ENCODE measurements at places on chromosomes 16 and 17. TPM values are rescaled to one million over a fixed set of nuclear protein-coding genes. Genes with fewer than 3 reads are reported as not detected.
A peak's percentile ranks its signal among the peaks of the same experiment; 100 is the strongest.

Gene PVALEF
- not detected for polyA plus RNA-seq

Gene MMP2
- 963 TPM for polyA plus RNA-seq

GRCh38 chr17:40060887-40061608 is 1.7 kb upstream of the THRA start:
- DNase-seq = no peak

DNA sequence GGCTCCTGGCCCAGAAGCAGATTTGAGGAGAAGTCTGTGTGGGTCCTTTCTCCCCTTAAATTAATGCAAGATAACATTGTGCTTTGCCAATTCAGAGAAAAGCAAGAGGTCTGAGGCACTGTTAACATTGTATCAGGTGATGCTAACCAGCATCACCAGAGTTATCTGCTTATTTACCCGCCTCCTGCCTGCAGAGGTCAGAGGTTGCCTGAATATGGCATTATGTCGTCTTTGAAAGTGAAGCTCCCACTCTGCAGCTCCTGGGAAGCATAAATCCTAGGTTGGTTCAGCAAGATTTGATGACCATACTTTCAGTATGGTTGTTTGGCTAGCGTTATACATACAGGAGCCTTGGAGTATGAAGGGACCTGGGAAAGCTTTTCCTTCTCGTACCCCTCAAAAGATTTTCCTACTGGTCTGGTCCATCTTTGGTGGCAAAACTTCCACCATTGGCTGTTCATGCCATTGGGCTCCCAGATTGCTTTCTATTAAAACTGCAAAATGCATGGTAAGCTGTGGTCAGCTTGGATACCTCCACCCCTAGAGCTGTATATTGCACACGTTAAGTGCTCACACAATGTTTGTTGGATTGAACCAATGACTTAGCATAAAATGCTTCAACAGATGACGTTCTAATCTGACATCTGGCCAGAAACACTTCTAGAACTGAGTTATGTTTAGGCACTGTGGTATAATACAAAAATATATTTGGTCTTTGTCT is 24.1 kb downstream of the CHD9 start:
- no peak for DNase-seq

DNA sequence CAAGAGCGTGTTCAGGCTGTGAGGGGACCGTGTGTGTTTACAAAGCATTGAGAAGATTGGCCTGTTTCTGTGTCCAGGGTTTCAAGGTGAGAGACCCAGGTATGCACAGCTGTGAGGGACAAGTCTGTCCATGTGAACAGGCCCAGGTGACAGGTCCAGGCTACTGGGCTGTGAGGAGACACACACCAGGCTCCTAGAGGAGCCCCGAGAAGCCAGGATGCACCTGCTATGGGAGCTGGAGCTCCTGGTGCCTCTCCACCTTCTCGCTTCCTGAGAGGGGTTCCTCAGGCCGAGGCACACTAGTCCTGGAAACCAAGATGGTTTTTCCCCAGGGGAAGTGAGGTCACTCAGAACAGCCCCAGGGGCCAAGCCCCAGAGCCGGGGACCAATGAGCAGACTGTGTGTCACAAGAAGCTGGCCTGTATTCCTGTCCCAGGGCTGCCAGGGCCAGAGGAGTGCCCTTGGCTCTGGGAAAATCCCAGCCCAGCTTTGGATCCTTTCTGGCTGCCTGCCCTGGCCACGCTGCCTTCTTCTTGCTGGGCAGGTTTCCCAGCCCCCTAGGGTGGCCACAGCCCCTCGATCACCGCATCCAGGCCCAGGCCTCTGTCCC is 153.4 kb upstream of the PLCG2 start:
- DNase-seq = no peak

DNA sequence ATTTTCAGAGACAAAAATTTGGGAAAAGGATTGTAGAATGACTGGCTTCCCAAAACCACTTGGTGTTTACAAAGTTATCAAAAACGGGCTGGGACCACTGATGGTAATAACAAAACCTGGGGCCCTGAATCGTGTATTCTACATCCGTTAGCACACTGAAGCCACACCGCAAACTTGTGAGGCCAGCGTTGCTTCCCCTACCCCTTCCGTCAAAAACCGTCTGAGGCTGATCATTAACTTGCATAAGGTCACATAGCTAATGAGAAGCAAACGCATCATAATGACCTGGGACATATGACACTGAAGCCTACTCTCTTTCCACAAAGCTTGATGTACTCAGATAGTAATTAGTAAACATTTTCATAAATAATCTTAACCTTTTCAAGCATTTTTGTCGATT is 704.3 kb downstream of the MAF start:
- no peak for DNase-seq

- no peak for DNase-seq
Measured at GRCh38 chr16:47888142-47888541, 267.7 kb downstream of the ABCC12 start.

GRCh38 chr16:10619271-10619849 is 39.0 kb upstream of the EMP2 start:
- peak; percentile 75 for DNase-seq

GRCh38 chr17:77352441-77352840 is 211.7 kb downstream of the SEC14L1 start:
- DNase-seq = no peak

DNA sequence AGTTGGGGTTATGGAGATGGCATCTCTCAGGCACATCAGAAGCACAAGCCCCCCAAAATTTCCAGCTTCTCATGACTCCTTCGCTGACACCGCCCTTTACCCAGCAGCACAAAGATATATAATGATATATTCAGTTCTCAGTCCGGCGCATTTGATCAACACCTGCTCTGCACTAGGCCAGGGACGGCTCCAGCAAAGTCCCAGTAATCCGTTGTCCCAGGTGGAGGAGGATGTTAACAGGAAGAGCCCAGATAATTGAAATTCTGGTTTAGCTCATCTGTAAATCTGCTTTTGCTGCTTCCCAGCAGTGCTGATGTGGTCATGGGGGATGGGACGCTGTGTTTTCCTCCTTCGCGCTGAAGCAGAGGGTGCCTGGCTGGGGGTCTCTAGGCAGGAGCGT is 131.5 kb downstream of the OR1D5 start:
- DNase-seq = no peak

- peak; percentile 78 for DNase-seq
Measured at GRCh38 chr16:6019490-6019991, 921.9 kb upstream of the EEF2KMT start.

All from SK-N-SH (cell line).